ENCODE measurements at places on chromosomes 16 and 17.

DNA sequence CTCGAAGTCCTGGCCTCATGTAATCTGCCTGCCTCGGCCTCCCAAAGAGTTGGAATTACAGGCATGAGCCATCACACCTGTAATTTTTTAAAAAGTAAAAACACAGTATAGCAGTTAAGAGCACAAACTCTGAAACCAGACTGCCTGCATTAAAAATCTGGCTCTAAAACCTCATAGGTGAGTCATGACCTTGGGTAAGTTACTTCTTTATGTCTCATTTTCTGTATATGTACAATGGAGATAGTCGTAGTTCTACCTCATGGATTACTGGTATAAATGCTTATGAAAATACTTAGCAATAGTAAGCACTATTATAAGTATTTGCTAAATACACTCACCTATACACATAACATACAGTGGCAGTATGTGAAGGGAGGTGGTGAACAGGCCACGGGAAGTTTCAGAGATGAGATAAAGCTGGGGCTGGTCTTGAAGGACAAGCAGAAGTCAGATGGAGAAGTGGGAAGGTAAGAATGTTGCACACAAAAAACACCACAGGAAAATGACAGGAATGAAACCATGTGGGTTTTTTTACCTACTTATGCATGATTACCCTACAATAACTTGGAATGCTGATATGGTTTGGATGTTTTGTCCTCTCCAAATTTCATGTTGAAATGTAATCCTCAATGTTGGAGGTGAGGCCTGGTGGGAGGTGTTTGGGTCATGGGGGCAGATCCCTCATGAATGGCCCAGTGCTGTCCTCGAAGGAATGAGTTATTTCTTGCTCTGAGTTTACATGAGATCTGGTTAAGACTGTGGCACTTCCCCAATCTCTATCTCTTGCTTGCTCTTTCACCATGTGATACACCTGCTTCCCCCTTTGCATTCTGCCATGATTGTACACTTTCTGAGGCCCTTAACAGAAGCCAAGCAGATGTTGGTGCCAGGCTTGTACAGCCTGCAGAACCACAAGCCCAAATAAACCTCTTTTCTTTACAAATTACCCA is 33.9 kb downstream of the ZNF652 start:
- no peak for DNase-seq

- DNase-seq: no peak
Observed at GRCh38 chr17:58537266-58537665, 22.8 kb upstream of the MTMR4 start.

DNA sequence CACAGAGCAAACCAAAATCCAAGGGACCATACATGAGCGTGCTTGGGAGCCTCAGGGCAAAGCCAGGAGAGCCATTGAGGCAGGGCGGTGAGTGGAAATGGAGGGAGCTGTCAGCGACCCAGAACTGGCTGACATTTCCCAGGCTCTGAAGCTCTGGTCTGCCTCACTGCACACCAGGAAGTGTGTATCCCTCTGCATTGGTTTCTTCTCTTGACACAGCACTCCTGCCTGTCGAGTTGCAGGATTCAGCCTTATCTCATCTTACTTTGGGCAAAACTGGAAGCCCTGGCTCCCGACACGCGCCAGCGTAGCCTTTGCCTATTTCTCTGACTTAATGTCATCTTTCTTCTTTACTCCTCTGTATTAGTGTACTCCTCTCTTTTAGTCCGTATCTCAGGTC is 144.7 kb upstream of the HS3ST3A1 start:
- DNase-seq: no peak

DNA sequence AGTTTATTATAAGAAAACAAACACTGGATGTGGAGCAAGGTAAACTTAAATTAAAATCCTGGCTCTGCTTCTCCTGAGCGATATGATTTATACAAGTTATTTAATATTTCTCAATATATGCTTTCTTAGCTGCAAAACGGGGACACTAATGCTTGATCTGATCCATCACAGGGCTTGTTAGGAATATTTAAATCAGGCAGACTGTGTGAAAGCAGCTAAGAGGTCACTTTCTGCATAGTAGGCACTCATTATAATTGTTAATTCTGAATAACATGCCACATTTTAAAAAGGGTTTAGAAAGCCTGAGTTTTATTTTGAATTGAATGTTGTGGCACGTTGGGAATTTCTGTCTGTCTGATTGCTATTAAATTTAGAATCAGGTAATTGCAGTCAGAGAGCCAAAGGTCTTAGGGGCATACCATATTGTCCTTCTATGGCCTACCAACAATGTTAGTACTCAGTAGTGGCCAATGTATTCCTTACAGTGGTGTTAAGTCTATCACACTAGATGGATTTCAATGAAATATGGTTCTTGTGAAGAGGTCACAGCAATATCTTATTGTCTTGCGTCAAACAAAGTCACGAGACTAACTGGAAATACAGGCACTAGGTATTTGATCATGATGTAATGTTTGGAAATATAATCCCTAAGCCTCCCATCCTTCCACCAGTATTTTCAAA is 890.0 kb upstream of the CDH8 start:
- DNase-seq: no peak

GRCh38 chr17:75335315-75335714 is 46.1 kb upstream of the SLC25A19 start:
- DNase-seq: no peak

- DNase-seq: no peak
Observed at GRCh38 chr17:44496815-44497214, 6.4 kb downstream of the GPATCH8 start.

- no peak for DNase-seq
Observed at GRCh38 chr16:54447576-54448440, 161.2 kb upstream of the IRX3 start.

DNA sequence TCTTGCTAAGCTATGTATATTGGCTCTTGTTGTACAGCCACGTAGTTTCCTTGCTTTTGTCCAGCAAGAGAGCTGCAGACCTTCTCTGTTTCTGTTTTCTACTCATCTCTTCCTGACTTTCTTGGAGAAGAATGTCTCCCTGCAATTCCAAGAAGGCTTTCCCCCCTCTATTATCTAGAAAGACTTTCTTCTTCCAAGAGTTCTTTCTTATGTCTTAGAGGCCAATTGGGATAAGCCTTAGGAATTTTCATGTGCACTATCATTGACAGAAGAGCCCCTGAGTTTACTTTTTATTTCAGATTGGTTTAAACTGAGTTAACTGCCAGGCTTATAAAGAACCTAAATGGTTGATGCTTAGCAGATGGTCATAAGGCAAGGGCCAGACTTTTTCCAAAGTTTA is 9.0 kb downstream of the CAPNS2 start:
- no peak for DNase-seq

- no peak for DNase-seq
Observed at GRCh38 chr16:57999366-57999970, 1.0 kb downstream of the ZNF319 start.
